AG10803 (cell line): ENCODE measurements at places on chromosomes 7 and 10.
A peak's percentile ranks its signal among the peaks of the same experiment; 100 is the strongest.

- DNase-seq, result peak; percentile 83
These were observed 115.5 kb upstream of the ZMIZ1 start for GRCh38 chr10:78953113-78953798.

DNA sequence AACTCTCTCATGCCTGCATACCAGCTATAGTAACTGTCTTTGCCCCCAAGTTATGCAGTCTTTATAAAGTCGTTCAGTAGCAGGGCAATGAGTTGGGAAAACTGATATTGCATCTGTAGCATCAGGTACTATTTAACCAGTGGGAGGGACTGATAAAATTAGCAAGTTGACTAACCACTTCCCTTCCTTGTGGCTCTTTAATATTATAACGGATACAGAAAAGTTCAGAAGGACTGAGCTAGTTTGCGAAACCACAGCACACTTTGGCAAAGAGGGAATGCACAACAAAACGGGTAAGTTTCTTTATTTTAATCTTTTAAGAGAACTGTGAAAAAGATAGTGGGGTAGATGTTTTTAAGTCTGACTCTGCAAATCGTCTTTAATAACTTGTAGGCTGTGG lies 205.3 kb upstream of the HDAC9 start:
- DNase-seq, result no peak

DNA sequence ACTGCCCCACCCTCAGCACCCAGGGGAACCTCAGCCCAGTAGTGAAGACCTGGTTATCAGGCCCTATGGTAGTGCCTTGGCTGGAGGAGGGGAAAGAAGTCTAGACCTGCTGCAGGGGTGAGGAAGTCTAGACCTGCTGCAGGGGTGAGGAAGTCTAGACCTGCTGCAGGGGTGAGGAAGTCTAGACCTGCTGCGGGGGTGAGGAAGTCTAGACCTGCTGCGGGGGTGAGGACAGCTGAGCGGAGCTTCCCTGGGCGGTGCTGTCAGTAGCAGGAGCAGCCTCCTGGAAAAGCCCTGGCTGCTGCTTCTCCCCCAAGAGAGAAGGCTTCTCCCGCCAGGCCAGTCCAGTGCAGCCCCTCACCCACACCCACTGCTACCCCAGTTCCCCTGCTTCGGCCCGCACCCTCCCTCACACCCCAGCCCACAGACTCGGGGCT lies 6.3 kb downstream of the NOS3 start:
- no peak for DNase-seq

DNA sequence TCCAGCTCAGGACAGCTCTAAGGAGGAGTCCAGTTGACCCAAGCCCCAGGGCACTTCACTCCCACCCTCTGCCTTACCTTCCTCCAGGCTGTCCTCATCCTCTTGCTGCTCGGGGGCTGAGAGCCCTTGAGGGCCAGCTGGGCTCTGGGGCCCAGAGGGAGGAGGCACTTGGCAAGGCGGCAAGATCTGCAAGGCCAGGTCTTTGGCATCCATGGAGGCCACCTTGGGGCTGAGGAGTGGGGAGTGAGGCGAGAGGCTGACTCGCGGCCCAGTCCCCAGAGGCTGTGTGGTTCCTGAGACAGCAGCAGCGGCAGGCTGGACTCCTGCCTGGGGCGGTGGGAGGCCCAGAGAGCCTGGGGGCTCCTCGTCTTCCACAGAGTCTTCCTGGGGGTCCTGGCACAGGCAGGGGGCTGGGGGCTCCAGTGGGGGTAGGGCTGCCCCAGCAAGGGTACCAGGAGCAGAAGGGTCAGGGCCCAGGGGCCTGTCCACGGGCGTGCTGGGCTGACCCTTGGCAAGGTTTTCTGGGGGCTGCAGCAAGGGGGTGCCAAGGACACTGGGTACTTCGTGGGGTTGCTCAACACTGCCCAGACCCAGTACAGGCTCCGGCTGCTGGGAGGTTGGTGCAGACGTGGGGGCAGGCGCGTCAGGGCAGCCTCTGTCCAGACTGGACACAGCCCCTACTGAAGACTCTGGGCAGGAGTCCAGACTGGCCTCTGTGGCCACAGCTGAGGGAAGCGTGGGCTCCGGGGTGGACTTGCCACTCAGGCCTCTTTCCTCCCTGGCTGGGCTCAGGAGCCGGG lies 6.5 kb downstream of the NACAD start:
- no peak for DNase-seq

DNA sequence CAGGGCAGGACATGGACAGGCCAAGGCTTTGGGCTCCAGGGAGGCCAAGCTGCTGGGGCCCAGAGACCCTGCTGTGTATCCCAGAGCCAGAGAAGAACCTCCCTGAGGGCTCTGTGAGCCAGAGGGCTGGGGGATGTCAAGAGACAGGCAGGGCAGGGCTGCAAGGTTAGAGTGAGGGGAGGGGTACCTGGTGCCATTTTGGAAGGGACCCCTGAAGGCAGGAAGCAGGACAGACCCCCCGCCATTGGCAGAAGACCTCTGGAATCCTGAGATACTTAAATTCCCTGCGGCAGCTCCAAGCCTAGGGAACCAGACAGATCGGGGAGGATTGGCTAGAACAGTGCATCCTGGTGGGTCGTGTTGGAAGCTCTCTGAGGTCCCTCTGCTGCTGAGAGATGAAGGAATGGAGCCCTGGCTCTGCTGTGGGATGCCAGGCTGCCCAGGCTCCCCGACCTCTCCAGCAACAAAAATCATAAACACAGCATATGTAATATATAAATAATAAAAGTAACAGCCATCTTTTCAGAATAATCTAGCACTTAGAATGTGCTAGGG lies 75.0 kb downstream of the LHPP start:
- no peak for DNase-seq
